ENCODE measurements at places on chromosomes 4 and X.

- DNase-seq, result no peak
Measured at GRCh38 chr4:22502895-22503814, 12.7 kb downstream of the ADGRA3 start.

DNA sequence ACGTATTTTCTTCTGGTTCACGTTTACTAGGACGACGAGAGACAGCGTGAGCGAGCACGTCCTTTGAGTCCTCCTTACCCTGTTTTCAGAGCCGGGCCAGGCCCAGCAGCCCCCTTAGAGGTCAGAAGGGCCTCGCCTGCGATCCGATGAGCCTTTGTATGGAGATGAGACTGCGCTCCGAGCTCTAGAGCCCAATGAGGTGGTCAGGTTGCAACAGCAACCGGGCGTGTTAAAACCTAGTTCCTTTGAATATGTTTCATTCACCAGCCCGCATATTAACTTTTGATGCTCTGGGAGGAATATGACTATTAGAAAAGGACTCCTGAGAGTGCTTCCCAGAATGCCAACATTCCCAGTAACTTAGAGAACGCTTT lies 55.6 kb upstream of the TADA2B start:
- no peak for DNase-seq

- DNase-seq, result no peak
Measured at GRCh38 chr4:17376205-17376604, 135.7 kb downstream of the QDPR start.

DNA sequence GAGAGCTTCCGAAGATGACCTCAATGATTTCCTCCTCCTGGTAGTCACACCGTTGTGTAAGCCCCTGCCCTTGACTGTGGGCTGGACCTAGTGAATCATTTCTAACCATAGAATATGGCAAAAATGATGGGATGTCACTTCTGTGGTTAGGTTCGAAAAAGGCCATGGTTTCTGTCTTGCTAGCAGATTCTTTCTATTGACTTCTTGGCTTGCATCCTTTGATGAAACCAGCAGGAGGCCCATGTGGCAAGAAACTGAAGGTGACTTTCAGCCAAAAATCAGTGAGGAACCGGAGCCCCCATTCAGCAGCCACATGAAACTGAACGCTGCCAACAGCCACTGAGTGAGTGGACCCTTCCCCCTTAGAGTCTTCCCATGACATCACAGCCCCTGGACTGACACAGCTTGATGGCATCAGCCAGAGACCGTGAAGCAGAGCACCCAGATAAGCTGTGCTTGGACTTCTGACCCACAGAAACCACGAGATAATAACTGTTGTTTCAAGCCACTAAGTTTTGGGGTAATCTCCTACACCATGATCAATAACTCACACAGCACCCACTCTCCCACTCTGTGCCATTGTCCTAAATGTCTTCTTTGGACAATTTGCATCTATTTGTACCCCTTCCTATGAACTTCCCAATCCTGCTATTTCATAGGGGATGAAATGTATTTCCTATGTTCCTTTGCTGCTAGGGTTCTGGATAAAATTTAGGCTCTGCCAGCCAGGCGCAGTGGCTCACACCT lies 148.0 kb upstream of the STX18 start:
- no peak for DNase-seq
